Fibroblast of lung (primary cell): ENCODE measurements at places on chromosomes 5 and 9. TPM values are rescaled to one million over a fixed set of nuclear protein-coding genes. Genes with fewer than 3 reads are reported as not detected.

The GRIN1 gene
- under 0.01 TPM in 1 of 2 replicates, not detected in the other for total RNA-seq

The NRARP gene
- under 0.01 TPM in 1 of 2 replicates, not detected in the other for total RNA-seq

The WDR70 gene
- 34.0 and 37.5 TPM in 2 replicates for total RNA-seq

The FAM153A gene
- not detected in 2 replicates for total RNA-seq

The HAVCR1 gene
- total RNA-seq: not detected in 2 replicates

The POLR3G gene
- 4.9 and 5.6 TPM in 2 replicates for total RNA-seq

The SLC46A2 gene
- total RNA-seq: not detected in 2 replicates

The INSYN2B gene
- 2.8 and 3.6 TPM in 2 replicates for total RNA-seq

The SHOC1 gene
- under 0.01 TPM in 2 replicates for total RNA-seq

The GABRA6 gene
- not detected in 2 replicates for total RNA-seq

The CCL21 gene
- total RNA-seq: not detected in 2 replicates

The AIF1L gene
- total RNA-seq: 0.51 and 3.3 TPM in 2 replicates

The PRDM12 gene
- total RNA-seq: not detected in 2 replicates

The ZNF883 gene
- total RNA-seq: 6.2 and 9.7 TPM in 2 replicates

The TLX3 gene
- not detected in 2 replicates for total RNA-seq

The FAM169A gene
- total RNA-seq: 0.51 and 1.2 TPM in 2 replicates

The ADAMTS2 gene
- 16.2 and 27.0 TPM in 2 replicates for total RNA-seq

The NTNG2 gene
- 0.77 and 2.1 TPM in 2 replicates for total RNA-seq

The NUTM2F gene
- total RNA-seq: not detected in 2 replicates

The NKD2 gene
- under 0.01 and 0.26 TPM in 2 replicates for total RNA-seq

The TNFSF8 gene
- total RNA-seq: not detected in 2 replicates

The SAXO1 gene
- under 0.01 and 0.17 TPM in 2 replicates for total RNA-seq

The ESM1 gene
- total RNA-seq: 1.5 and 1.8 TPM in 2 replicates

The NEUROG1 gene
- total RNA-seq: not detected in 2 replicates

The GHR gene
- total RNA-seq: 2.3 and 5.4 TPM in 2 replicates

The MRPS30 gene
- 65.0 and 74.0 TPM in 2 replicates for total RNA-seq

The KCNV2 gene
- total RNA-seq: not detected in 2 replicates

The LCN15 gene
- not detected in 2 replicates for total RNA-seq

The CDH9 gene
- total RNA-seq: not detected in 2 replicates

The ANKRD18A gene
- total RNA-seq: not detected in 2 replicates

The CRB2 gene
- total RNA-seq: under 0.01 TPM in 1 of 2 replicates, not detected in the other

The UBTD2 gene
- total RNA-seq: 24.9 and 26.7 TPM in 2 replicates

The PITX1 gene
- total RNA-seq: 1.8 and 3.1 TPM in 2 replicates

The TMEM171 gene
- total RNA-seq: under 0.01 and 0.83 TPM in 2 replicates

The PCDHA7 gene
- 0.26 and 2.1 TPM in 2 replicates for total RNA-seq

The CCDC183 gene
- 0.99 and 1.0 TPM in 2 replicates for total RNA-seq

The FABP6 gene
- total RNA-seq: not detected in 2 replicates

The TMC1 gene
- 0.33 TPM in 1 of 2 replicates, not detected in the other for total RNA-seq

The HINT2 gene
- total RNA-seq: 24.9 and 34.2 TPM in 2 replicates

The IL17B gene
- not detected in 2 replicates for total RNA-seq

The CBY3 gene
- not detected in 2 replicates for total RNA-seq

The TAF11L10 gene
- total RNA-seq: not detected in 2 replicates

The C5orf63 gene
- 3.6 and 4.0 TPM in 2 replicates for total RNA-seq

The C5orf58 gene
- total RNA-seq: not detected in 2 replicates

The HK3 gene
- under 0.01 TPM in 1 of 2 replicates, not detected in the other for total RNA-seq

The PLAC8L1 gene
- not detected in 2 replicates for total RNA-seq
